ENCODE measurements at places on chromosomes 5 and 9.

DNA sequence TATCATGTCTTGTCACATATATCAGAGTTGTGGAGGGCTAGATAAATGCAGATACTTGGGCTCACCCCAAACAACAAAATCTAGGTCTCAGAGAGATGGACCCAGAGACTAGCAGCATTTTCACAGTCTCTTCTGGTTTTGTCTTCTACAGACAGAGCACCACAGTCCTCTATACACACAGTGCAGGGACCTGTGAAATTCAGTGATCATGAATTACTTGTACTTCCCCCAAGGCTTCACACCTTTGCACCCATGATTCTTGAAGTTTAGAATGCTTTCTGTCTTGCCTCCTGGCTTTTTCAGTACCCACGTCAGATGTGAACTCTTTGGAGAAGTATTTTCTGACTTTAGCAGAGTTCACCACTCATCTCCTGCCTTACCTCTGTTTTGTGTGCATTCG lies 371.5 kb upstream of the PRR16 start:
- no peak for DNase-seq

DNA sequence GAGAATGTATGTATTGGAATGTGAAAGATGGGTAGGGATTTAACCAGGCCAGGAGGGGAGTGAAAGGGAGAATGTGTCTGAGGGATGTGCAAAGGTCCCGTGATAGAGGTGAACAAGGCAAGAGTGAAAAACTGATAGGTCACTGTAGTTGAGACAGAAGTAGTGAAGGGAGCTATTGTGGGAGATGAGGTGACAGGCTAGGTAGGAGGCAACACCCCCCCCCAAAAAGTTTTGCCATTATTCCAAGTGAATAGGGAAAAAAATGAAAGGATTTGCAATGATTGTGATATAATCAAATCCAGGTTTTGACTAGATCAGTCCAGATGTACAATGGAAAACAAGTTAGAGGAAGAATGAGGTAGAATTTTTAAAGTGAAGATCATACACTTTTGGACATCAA lies 136.6 kb upstream of the GPR151 start:
- no peak for DNase-seq

GRCh38 chr5:176647843-176648473 lies 674 bp downstream of the TSPAN17 start:
- peak; percentile 57 for DNase-seq

GRCh38 chr5:168005936-168006335 lies 285.5 kb upstream of the WWC1 start:
- peak; percentile 57 for DNase-seq

DNA sequence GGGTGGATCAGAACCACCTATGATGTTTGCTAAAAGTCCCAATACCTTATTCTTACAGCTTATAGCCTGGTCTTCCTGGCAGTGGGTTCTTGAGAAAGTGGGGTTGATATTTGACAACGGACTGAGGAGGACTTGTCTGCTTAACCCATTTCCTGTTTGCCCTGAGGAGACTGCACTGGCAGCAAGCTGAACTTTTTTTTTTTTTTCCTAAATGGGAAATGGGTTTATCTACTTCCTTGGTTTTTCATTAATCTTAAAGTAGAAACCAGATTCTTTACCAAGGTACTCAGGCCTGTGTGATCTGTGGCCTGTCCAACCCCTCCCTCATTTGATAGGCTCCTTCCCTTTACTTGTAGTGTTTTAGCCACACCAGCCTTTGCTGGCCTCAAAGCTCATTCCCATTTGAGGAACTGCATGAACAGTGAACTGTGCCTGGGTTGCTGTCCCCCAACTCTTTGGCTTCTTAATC lies 47.1 kb downstream of the C9orf57 start:
- DNase-seq = no peak

DNA sequence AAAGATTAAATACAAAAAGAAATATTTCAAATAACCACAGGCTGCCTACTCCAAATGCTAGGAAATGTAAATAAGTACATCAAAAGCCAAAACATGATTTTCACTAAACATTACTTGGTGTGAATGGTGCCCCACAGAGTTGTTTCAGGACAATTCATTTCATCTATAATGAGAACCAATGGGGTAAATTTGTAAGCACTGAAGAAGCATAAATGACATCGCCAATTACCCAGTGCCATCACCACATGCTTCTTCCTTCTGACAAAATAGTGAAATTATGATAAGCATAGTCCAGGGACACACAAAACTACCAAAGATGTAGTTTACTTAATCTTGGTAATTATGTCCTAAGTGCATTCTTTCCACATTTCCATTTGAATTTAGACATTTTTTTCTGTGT lies 510.4 kb upstream of the TYRP1 start:
- no peak for DNase-seq

DNA sequence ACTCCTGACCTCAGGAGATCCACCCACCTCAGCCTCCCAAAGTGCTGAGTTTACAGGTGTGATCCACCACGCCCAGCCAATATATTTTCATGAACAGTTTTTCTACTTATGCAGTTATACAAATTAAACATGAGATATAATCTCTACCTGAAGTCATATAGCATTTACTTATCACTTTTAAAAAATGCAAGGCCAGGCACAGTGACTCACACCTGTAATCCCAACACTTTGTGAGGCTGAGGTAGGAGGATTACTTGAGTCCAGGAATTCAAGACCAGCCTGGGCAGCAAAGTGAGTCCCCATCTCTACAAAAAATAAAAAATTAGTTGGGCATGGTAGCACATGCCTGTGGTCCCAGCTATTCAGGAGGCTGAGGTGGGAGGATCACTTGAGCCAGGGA lies 164.7 kb upstream of the LHFPL2 start:
- DNase-seq = no peak

GRCh38 chr5:112532654-112533360 lies 113.7 kb upstream of the EPB41L4A start:
- DNase-seq = no peak
